ENCODE measurements at places on chromosomes 1 and 21. TPM values are rescaled to one million over a fixed set of nuclear protein-coding genes. Genes with fewer than 3 reads are reported as not detected.

The SPRR2F gene
- total RNA-seq, result not detected

The OR10R2 gene
- not detected for total RNA-seq

The TTC39A gene
- 0.12 TPM for total RNA-seq

The TMEM200B gene
- 0.72 TPM for total RNA-seq

The LRRC38 gene
- not detected for total RNA-seq

DNA sequence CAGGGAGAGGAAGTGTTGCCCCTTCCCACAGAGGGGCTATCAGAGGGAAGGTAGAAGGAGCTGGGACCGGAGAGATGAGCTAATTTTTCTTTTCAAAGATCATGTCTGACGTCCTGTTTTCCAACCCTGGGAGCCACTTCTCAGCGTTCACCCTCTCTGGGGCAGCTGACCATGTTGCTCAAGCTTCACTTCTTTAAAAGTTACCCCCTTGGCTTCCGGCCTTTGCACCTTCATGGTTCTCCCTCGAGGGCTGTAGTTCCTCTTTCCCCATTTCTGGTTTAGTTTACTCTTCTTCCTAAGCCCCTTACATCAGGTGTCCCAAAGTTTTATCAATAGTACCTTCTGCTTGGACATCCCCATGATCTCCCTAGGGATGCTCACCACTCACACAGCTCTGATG, 23.8 kb upstream of the CSF1 start:
- DNase-seq, result no peak

GRCh38 chr1:62906428-62906886, 122.5 kb downstream of the ATG4C start:
- no peak for DNase-seq

DNA sequence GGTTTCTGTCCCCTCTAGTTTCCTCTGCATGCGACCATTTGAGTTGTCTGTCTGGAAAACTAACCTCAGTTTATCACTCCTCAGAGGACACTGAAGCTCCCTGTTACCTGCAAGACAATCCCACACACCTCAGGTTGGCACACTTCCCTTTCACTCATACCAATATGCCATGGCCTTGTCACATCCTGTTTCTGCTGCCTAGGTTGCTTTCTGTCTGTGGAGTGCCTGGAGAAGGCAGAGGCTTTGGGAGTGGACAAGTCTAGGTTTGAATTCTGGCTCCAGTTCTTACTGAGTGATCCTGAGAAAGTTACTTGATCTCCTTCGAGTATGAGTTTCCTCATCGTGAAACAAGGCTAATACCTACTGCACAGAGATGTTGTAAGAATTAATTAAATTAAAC, 171.5 kb upstream of the CACYBP start:
- no peak for DNase-seq

DNA sequence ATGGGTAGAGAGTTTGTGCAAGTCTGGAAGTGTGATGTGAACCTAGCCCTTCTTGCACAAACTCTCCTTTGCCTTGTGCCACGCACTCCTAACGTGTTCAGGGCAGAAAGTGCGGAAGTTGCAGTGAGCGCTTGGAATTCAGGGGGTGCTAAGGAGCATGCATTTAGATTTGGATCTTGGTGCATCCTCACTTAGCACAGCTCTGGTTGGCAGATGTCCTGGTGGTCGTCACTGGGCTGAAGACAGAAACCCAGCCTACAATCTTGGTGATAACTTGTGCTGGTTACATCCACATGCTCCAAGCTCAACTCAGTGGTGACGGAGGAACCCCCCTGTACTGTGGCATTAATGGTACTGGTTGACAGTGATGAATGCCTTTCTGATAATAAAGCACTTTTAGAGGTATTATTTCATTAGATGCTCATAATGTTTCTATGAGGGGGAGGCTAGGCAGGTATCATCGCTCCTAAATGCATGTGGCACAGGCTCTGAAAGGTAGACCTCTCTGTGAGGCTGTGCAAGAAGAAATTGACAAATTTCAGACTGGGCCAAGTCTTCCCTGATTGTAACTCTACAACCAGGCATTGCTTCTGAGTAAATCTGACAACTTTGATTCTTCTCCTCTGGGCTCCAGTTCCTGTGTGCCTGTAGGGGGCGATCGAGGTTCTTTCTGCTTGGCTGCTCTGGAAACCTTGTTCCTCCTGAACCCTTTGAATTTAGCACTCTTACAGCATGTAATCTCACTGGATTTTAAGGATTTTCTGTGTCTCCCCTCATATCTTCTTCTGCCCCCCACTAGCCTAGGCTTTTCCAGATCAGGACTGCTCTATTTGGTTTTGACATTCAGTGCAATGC, 40.6 kb downstream of the MAPKAPK2 start:
- DNase-seq, result peak; percentile 89

DNA sequence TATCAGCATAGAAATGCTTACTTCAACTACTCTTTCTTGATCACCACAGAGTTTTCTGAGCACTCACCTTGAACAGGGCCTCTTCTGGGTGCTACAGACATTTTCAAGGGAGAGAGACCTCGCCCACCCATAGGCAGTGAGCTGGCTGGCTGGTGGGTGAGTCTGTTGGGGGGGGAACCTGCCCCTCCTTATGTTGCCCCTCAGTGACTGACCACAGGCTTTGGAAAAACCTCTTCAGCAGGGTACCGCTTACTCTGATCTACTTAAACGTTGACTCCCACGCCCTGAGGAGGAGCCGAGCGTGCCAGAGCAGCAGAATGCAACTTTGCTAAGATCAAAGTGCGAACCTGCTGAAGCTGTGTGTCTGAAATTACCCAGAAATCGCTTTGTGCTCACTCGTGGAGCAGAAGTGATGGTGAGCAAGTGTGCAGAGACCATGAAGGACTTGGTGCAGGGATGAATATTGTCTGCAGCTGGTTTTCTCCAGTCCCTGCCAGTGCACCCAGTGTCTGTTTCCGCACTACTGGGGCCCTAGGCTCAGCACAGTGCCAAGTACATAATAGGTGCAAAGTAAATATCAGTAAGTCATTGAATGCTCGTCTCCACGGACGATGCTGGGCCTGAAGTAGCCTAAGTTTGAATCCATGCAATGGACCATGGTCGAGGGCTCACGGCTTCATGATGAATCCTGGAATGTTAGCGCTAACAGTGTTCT, 158.7 kb upstream of the IRF2BP2 start:
- peak; percentile 85 for DNase-seq

DNA sequence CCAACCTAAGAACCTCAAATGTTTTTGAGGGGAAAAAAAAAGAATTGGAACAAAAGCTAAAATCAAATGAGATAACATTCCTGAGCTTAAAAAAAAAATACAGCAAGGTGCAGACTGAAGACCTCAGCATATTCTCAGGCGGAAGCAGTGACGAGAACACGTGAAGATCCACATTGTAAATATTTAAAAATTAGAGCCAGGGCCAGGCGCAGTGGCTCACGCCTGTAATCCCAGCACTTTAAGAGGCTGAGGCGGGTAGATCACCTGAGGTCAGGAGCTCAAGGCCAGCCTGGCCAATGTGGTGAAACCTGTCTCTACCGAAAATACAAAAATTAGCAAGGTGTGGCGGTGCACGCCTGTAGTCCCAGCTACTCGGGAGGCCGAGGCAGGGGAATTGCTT, 15.7 kb downstream of the TFB2M start:
- no peak for DNase-seq

- DNase-seq, result no peak
Observed at GRCh38 chr21:35508139-35508888, 459.2 kb upstream of the RUNX1 start.

DNA sequence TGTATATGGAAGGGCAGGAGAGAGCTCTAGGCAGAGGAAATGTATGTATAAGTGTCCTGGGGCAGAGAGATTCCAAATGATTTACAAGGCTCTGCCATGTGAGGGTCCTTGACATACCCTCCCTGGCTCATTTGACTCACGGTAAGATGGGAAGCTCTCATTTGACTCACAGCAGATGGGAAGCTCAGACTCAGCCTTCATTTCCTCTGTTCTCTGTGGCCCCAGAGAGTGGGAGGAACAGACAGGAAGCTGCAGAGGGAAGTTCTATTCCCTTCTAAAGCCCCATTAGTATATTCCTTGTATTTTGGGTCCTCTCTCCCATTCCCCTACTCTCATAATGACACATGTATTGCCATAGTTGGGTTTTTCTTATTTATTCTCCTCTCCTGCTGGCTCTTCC, 44.9 kb downstream of the FOXD2 start:
- DNase-seq, result no peak

GRCh38 chr21:14617871-14618270, 71.8 kb upstream of the SAMSN1 start:
- no peak for DNase-seq
